Naive thymus-derived CD8-positive, alpha-beta T cell (primary cell): ENCODE measurements at places on chromosomes 5 and 9. TPM values are rescaled to one million over a fixed set of nuclear protein-coding genes. Genes with fewer than 3 reads are reported as not detected.

DNA sequence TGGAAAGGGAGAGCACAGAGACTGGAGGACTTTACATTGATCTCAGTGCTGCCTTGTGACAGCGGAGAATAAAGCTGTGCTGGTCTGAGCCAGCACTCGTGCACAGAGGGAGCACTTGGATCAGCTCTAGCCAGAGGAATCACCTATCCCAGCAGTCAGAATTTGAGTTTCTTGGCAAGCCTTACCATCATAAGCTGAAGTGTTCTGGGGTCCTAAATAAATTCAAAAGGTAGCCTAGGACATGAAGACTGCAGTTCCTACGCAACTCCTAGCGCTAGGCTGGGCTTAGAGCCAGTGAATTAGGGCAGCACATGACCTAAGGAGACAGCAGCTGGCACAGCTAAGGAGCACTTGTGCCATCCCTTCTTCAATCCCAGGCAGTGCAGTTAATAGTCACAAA, 119.5 kb downstream of the HMHB1 start:
- no peak for DNase-seq

DNA sequence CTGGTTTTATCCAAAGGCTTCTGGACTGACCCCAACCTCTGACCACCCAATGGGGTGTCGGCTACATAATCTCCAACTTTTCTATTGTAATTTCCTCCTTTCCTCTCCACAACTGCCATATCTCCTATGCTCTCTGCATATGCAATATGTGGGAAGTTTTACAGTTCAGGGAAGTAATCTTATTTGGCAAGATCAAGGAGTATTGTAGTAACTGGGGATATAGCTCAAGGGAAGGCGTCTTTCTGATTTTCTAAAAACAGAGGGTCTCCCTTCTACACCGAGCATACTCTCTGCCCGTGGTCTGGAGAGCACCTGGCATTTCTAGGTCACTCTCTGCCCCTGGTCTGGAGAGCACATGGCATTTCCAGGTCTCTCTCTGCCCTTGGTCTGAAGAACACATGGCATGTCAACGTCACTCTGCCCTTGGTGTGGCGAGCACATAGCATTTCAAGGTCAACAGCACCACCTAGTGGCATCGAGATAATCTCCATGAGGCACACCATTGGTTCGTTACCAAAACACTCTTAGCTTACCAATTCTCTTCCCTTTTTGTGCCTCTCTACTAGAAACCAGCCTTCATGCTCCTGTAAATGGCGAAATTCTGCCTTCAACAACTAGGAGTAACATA, 616.4 kb upstream of the NUDT12 start:
- DNase-seq = no peak

DNA sequence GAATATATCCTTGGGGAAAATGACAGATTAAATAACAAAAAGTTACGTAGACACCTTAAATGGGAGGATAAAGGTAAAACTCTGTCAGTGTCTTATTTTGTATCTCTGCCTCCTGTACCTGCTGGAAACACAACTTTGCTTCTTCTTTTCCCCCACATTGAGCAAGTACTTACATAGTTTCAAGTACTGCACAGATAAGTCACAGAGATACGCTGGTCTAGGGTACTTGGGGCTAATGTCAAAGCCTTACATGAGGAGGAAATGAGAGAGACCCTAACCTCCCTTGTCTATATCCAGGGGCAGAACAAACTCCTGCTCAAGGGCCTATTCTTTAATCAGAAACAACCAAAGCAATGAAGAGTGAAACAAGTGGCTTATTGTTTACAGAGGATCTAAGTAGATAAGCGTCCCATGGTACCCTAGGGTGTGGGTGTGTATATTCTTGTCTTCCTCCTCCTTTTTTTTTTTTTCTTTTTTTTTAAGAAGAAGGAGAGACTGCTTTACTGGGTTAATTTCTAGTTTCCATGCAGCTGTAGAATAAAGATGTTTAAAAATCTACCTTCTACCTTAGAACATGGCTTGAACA, 43.1 kb downstream of the ELL2 start:
- DNase-seq = no peak

DNA sequence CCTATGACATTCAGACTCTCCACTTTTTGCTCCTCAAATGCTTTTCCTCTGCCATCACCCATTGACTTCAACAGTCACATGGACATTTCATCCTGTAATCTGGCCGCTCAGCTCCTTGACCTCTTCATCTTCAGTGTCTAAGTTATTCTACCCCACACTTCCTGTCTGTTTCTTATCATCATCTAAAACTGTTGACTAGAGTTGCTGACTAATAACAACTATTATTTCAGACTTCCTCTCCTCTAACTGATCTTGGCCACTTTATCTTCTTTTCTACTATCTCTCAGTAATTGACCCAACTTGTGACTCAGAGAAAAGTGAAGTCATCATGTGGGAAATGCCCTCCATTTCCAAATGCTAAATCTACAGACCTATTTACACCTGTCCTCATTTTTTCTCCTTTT, 254.7 kb upstream of the TRPC7 start:
- DNase-seq = no peak

Gene PLEKHG4B
- not detected for total RNA-seq
